ENCODE measurements at places on chromosomes 11 and 22.

GRCh38 chr11:95443386-95443785 is 212.4 kb upstream of the SESN3 start:
- DNase-seq, result no peak

- DNase-seq, result no peak
Measured at GRCh38 chr11:2287091-2287490, 14.6 kb downstream of the C11orf21 start.

DNA sequence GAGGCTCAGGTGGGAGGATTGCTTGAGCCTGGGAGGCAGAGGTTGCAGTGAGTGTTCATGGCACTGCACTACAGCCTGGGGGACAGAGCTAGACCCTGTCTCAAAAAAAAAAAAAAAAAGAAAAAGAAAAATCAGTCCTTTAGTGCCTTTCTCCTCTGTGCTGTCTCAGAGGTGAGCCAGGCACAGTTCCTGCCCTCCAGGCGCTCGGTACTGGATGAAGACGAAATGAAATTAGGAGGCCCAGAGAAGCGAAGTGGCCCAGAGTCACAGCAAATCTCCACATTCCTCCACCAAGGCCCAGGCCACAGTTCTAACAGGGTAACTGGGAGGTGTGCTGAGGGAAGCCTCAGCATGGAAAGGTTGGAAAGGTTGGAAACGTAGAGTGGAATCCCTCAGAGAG is 4.9 kb downstream of the PLEKHB1 start:
- no peak for DNase-seq

DNA sequence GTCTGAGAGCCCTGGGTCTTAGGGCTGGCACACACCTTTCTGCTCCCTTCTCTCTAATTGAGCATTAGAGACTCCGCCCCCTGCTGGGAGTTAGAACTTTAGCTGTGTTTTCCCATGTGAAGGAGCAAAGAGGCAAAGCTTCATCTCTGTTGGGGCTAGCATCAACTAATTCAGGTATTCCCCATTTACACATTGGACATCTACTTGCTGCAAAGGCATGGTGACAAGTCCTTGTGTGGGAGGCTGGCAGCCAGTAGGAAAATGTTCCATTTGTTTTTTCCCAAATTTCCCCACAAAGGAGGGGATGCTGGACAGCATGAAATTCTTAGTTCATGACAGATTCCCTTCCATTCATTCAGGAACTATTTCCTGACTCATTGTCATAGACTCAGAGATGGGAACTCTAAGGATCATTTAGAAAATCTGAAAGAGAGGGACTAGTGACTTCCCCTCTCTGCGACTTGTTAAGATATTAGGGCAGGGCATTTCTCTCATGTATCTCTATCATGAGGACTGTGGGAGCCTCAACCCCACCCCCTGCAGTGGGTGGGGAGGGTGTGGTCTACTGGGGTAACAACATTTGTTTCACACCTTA is 3.6 kb downstream of the CD44 start:
- DNase-seq, result no peak

DNA sequence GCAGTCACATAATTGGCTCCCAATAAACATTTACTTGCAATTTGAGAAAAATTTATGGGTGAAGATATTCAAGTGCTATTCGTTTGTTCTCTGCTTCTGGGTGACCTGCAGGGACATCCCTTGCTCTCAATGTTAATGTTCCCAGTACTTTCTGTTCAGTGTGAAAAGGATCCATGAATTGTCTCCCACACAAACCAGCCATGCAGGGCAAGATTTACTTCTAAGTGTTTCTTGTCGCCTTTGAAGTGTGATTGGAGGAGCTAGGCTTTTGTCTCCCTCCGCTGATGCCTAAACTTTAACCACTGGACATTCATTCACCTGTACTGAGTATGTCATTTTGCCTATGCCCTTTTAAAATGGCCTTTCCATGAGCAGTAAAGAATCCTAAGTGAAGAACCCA is 66.4 kb upstream of the ADA2 start:
- DNase-seq, result no peak

DNA sequence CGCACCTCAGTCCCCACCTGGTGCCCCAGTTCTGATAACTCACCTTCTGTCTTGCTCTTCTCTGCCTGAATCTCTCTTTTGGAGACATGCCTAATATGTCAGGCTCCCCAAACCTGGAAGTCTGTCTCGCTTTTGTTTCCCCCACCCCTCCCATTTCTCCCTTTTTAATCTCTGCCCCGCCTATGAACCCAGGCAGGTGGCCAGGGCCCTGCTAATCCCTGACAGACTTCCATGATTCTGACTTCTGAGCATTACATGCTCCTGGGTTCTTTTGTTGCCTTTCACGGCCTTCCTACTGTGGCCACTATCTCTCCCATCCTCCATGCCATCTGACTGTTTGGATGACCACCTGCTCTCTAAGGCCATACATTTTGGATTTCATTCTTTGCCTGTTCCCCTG is 1120.9 kb upstream of the CCDC90B start:
- DNase-seq, result no peak

- no peak for DNase-seq
Measured at GRCh38 chr11:3995307-3995706, 99.3 kb upstream of the RRM1 start.

DNA sequence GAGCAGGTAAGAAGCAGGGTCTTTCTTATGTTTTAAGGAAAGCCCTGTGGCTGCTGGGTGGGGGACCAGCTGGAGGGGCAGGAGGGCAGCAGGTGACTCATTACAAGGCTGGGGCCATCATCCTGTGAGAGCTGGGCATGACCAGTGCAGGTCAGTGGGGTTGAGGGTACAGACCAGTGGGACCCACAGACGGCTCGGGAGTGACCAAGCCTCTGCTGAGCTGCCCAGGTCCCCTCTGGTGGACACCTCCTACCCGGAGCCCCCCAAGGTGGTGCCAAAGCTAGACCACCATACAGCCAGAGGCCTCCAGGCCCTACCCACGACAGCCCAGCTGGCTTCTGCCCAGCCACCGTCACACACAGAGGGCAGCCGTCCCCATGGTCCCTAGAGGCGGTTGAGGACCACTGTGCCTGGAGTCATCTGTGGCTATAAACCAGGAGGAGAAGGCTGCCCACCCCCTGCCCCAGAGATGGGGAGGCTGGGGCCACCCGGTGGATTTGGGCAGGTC is 670 bp downstream of the MYEOV start:
- DNase-seq, result no peak

GRCh38 chr11:130037058-130037457 is 32.6 kb upstream of the APLP2 start:
- DNase-seq, result no peak

DNA sequence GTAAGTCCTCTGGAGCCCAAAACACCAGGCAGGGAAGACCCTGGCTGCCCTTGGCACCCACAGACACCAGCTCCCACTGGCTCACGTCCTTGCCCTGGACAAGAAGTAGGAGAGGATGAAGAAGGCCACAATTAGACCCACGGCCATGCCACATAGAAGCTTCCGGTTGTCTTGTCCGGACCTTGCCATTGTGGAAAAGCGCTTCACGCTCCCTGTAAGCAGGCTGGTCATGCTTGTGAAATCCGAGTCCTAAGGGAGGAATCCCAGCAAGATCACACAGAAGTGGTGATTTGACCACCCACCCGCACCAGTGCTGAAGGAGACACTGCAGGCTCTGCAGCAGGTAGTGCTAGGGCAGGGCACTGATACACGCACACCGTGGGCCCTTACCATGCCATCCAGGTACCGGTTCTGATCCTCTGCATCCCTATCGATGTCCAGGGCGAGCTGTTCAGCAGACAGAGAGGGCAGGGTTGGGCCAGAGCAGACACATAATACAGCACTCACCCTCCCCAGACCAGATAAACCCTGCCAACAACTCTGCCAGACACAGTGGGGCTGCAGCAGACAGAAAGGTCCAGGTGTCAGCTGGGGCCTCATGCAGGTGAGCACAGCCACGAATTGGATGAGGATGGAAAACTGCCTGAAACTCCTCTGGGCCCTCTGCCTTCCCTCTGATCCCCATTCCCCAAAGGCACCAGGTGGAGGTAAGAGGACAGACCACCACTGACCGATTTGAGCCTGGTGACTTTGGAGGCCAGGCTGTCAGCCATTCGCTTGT is 1.8 kb downstream of the BET1L start:
- no peak for DNase-seq

- no peak for DNase-seq
Measured at GRCh38 chr11:75538150-75538942, 12.6 kb upstream of the GDPD5 start.

DNA sequence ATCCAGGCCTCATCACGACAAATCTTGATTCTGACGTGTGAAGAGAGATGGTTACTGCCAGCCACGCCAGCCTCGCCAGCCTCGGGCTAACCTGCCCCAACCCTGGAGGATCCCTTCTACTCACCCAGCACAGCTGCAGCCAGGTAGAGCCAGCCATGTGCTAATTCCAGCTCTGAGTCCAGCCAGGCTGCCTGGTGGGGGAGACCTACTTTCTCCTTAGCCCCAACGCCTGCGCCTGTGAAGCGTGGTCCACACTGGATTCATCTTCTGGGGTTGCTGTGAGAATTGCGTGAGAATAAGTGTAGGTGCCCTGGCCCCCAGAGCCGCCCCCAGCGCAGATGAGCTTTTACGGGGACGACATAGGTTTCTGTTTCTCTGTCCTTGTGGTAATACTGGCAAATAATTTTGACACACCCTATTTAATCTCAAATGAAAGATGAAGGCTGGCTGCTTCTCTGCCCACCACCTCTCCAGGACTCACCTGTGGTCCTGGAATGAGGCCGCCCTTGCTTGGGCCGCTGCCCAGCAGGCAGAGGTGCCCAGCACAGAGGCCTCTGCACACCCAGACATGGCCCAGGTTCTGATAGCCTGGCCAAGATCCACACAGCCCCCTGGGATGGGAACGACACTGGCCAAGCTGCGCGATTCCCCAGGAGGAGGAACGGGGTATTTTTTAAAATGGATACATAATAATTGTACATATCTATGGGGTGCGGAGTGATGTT is 528.4 kb downstream of the TBC1D22A start:
- DNase-seq, result no peak

GRCh38 chr11:111574373-111575225 is 27.6 kb upstream of the SIK2 start:
- DNase-seq, result no peak

GRCh38 chr11:123230346-123230745 is 35.3 kb upstream of the CLMP start:
- DNase-seq, result no peak

DNA sequence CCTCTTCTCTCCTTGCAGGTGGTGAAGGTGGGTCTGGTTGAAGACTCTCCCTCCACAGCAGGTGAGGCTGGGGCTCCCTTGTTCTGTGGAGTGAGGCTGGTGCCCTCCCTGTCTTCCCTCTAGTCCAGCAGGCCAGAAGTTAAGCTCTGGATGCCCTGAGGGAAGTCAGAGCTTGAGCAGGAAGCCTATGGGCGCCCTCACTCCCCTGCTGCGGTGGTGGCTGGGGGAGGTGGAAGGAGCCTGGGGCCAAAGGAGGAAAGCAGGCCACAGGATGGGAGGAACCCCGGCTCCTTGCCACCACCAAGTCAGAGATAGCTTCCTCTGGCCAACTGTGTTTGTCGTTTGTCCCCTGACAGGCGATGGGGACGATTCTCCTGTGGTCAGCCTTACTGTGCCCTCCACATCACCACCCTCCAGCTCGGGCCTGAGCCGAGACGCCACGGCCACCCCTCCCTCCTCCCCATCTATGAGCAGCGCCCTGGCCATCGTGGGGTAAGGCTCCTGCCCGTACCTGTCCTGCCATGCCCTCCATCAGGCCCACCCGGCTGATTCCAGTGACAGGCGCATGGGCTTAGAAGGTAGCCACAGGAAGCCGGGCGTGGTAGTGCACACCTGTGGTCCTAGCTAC is 29.5 kb upstream of the RAB1B start:
- no peak for DNase-seq

DNA sequence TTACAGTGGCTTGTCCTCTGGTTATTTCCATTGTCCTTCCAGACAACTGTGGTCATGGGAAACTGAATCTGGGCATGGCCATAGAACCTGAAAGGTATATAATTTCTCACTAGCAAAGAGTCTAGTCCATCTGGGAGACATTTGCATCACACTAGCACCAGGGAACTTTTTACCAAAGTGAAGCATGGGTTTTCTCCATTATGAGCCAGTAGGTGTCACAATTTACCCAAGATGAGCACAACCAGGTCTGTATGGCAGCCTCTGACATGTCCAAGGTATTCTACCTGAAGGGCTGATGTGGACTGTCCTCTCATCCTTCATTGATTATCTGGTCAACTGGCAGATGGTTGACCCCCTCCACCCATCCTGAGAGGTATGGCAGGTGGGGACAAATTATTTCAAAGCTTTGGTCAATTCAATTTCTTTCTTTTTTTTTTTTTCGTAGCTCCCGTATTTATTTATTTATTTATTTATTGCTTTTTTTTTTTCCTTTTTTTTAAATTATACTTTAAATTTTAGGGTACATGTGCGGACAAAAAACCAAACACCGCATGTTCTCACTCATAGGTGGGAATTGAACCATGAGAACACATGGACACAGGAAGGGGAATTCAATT is 425.9 kb downstream of the TMEM135 start:
- DNase-seq, result no peak

GRCh38 chr11:117191680-117192400 is 7.3 kb upstream of the TAGLN start:
- DNase-seq, result no peak

DNA sequence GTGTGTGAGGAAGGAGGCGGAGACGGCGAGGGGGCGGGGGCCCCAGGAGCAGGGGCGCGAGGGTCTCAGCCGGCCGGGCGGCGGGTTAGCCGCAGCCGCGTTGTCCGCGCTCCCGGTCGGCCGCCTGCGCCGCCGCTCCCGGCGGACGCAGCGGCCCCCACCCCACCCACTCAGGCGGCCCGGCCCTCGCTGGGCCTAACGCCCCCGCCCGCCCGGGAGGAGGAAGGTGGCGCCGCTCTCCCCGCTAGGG is at the start of gene FCHSD2:
FCHSD2 (minus strand) TSS at position 191 of the 250 bp plus-strand sequence. CDS start 441 bp downstream, outside the sequence.
- no peak for DNase-seq

GRCh38 chr11:130243816-130244215 is 70.9 kb downstream of the ZBTB44 start:
- DNase-seq, result peak; percentile 45

- DNase-seq, result peak; percentile 30
Measured at GRCh38 chr11:9601037-9601875, 27.8 kb downstream of the WEE1 start.

DNA sequence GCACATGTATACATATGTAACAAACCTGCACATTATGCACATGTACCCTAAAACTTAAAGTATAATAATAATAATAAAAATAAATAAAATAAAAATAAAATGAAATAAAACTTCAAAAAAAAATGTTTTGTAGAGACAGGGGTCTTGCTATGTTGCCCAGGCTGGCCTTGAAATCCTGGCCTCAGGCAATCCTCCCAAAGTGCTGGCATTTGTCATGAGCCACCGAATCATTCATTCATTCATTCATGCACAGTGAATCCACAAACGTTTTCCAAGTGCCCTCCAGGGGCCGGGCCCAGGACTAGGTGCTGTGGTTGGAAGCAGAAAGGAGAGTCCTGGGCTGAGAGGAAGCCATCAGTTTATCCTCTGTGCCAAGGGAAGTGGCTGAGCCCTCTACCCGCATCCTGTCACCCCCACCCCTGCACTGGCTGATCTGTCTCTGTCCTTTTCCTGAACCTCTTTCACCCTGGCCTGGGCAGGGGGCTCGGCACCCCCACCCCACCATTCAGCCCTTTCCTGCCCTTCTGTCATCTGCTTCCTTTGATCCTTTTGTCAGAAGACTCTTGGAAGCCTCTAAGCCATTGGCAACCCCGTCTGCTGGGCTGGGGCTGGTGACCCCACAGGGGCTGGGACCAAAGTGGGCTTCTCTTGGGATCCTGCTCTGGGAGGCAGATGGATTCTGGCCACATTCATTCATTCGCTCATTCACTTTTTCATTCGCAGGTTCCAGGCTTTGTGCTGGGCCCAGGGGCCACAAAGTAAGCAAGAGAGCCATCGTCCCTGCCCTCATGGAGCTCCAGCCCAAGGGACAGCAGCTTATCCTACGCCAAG is 84.3 kb downstream of the IGLL1 start:
- peak; percentile 59 for DNase-seq

GRCh38 chr22:20963201-20964052 is 3.6 kb upstream of the AIFM3 start:
- no peak for DNase-seq

Measured in thymus (tissue), 14 donors.